ENCODE measurements at places on chromosomes 12 and 14.

DNA sequence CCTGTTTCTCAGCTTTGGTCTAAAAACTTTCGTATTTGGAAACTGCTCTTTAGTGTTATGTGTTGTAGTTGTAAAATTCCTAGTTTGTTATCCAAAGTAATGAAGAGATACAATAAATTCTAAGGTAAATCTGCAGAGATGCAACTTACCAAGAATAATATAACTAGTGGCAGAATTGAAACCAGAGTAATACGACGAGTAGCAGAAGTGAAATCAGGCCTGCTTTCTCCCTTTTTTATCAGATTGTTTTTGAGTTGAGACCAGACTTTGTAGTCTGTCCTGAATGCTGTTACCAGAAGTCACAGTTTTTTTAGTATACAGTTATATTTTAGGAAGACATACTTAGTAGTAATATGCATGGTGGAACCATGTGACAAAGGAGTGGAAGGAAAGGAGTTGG, 12.5 kb downstream of the PAPOLA start:
- no peak for DNase-seq

GRCh38 chr12:131675126-131676080, 35.5 kb upstream of the SFSWAP start:
- no peak for DNase-seq

DNA sequence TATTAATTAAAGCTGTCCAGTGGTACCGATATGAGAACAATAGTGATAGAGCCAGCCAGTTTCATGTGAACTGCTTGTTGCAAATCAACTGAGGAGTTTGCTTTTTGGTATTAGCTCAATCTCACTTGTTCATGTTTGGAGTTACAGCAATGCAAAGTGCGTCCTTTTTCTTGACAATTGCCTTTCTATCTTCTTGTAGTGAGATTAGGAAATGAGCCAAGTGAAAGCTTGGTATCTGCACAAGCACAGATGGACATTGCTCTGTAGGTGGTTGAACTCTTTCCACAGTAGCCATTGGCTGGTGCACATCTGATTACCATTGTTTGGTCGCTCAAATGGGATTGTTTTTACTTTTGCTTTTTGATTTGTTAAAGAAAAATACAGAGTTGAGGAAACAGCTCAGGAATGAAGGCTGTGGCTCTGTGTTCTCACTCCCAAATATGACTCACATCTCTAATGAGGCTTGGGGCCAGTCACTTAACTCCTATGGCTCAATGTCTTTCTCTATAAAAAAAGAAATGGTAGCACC, 241.4 kb downstream of the BMP4 start:
- no peak for DNase-seq

GRCh38 chr12:86729739-86730138, 473.5 kb upstream of the MGAT4C start:
- no peak for DNase-seq

DNA sequence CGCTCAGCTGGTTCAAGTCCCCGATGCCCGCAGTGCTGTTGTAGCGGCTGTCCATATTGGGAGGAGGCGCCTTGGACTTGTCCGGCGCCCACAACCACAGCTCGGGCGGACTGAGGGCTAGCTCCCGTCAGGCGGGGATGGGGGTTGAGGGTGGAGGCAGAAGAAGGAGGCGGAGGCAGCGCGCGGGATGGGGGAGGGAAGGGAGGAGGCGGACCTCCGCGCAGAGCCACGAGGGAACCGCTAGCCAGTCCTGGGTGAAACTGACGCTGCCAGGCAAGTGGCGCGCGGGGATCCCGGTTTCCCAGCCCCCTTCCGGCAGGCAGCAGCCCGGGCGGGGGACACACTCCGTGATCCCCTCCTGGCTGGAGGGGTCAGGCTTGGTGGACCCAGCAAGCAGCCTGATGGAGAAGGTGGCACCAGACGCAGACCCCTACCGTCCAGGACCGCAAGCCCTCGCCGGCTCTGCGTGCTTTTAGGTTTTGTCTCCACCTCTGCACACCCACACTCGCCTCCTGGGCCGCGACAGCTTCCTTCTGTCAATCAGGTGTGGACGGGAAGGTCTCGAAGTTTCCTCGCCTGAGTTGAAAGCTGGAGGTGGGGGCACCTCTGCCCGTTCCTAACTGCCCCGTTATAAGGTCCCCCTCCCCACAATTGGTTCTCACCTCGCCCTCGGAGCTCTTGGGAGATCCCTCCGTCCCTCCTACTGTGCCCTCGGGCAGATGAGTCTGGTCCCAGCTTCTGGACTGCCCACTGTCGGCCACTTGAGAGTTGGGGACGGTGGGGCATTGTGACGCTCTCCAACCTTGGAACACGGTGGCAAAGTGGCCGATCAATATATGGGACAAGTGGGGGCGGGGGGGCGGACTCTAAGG, at the start of gene CPNE8:
TSS of gene CPNE8 (minus strand) at position 112 of the 872 bp plus-strand sequence. CDS start at position 55, 57 bp downstream.
- DNase-seq, result peak; percentile 54

DNA sequence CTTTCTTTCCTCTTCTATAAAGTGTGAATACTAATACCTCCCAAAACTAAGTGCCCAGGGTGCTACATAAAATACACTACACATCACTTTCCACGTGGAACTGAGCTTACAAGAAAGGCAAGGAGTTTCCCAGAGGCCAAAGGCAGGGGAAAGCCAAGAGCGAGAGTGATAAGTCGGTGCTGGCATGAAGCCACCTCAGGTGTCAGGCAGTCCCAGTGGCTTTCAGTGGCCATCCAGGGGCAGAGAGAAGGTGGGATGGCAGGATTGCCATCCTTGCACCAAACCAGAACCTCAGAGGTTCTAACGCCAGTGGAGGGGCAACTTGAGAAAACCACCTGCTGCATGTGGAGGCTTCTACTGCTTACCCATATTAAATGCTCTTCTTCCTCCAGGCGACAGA, 79.7 kb upstream of the DIO3 start:
- DNase-seq, result no peak

GRCh38 chr12:5586201-5586600, 154.3 kb downstream of the NTF3 start:
- DNase-seq, result no peak

GRCh38 chr14:35747379-35747778, 61.7 kb downstream of the RALGAPA1 start:
- no peak for DNase-seq
